ENCODE measurements at places on chromosomes 6 and 20. TPM values are rescaled to one million over a fixed set of nuclear protein-coding genes. Genes with fewer than 3 reads are reported as not detected.

DNA sequence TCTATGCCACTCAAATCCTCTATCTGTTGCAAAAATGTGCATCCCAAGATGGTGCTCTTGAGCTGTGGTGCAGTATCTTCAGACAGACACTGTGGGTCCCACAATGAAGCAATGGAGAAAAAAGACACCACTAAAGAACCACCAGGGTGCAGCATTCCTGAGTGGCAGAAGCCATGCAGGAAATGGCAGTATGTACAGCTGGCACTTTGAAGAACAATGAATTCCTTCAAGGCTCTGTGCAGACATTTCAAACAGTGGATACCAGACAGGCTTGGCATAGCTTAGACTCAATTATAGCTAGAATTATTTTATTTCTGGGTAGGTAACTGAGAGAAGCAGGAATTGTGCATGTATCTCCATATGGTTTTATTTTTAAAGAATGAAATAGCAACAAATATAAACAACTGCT lies 24.0 kb upstream of the HDAC2 start:
- no peak for DNase-seq

DNA sequence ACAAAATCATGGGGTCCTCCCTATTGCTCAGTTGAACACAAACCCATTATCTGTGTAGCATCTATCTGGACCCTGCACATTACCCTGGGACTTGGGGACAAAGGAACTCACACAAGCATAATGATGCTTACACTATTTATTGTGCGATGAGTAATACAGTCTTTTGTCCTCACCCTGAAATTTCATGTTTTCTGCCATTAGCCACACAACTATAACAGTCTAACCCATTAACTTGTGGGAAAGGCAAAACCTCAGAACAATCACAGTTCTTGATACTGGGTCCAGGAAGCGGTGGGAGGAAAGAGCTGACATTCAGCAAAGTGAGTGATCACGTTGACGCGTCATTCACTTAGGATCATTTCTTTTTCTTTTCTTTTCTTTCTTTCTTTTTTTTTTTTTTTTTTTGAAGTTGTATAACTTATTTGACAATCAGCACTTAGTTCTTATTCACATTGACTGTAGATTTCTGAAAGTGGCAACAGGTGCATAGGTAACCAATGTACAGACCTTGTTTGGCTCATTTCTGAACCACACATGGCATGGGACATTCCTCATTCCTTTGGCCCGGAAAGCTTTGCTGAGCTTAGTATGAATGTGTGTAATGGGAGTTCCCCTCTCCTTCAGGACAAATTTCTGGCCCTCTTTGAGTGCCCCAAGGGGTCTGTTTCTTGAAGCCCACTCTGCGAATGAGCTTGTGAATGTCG lies 94.8 kb upstream of the CNKSR3 start:
- DNase-seq: no peak

DNA sequence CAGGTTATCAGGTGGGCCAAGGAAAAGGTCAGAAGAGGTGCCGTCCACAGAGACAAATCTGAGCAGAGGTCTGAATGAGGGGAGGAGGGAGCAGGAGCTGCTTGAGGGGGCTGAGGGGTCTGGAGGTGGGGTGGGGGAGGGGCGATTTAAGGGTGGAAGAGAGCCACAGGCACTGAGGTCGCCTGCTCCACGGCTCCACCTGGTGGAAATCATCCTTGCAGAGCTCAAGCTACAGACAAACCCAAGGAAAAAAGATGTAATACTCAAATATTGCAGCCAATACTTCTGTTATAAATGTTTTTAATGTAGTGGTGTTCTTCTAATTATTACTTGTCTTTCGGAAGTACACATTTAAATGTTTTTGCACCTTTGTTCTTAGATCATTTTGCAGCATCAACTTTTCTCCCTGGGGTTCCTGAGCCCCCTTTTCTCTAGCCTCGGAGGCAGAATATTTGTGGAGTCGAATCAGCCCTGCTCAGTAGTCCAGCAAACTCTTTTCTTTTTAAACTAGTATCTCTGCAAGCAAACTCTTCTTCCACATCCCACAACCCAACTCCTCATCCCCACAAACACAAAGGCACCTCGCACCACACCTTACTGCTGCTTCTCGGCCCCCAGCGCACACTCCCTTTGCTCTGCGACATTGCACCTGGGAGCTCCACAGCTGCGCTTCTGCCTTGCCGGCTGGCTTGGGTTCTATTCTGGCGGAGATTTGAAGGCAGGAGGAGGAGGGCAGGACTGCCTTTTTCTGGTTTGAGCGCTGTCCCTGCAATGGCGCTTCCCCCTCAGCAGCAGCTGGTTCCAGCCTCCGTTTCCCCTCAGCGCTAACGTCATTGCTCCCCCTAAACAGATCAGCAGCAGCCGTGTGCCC lies 51.0 kb upstream of the TFAP2A start:
- no peak for DNase-seq

The FOXP4 gene
- 89.6 TPM for polyA plus RNA-seq

The CYP39A1 gene
- polyA plus RNA-seq: 8.2 TPM

Measured in right lung (tissue), 10 donors.